ENCODE measurements at places on chromosomes 5 and 9. TPM values are rescaled to one million over a fixed set of nuclear protein-coding genes. Genes with fewer than 3 reads are reported as not detected.

- DNase-seq: no peak
Observed at GRCh38 chr9:77022783-77023440, 3.5 kb downstream of the FOXB2 start.

DNA sequence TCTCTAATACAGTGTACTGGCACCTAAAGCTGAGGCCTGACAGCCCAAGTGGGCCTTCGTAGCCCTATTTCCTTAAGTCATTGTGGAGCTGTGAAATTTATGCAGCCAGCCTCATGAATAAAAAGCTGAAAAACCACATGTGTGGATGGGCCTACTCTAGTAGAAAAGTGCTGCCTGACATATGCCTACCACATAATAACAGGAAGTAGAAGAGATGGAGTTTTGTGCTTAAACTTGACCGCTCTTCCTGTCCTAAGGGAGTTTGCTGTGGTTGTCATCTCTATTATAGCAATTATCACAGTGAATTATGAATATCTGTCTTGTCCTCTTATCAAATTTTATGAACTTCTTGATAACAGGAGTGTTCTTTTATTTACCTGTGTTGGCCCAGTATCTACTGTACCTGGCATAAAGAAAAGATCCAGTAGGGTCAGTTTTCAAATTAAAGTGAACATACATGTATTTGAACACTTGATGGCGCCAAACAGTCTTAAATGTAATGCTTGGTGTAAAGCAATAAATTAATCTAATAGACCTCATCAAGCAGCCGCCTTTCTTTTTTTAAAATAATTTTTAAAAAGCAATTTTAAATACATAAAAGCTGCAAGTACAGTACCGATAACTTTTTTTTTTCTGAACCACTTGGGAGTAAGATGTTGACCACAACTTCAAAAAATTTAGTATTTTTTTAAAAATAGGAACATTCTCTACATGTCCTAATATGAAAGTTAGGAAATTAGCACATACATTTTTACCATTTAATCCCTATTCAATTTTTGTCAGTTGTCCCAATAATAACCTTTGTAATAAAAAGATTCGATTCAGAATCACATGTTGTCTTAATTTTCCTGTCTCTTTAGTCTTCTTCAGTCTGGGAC is 51.0 kb downstream of the FKTN start:
- peak; percentile 63 for DNase-seq

TMEM171 gene
- 2.1 TPM for total RNA-seq

GRCh38 chr9:12923468-12924009 is 148.7 kb downstream of the LURAP1L start:
- DNase-seq: peak; percentile 59

RNF130 gene
- 45.5 TPM for total RNA-seq

Measured in M059J (cell line).